EL (cell line): ENCODE measurements at places on chromosomes 2 and 18.
A peak's percentile ranks its signal among the peaks of the same experiment; 100 is the strongest.

DNA sequence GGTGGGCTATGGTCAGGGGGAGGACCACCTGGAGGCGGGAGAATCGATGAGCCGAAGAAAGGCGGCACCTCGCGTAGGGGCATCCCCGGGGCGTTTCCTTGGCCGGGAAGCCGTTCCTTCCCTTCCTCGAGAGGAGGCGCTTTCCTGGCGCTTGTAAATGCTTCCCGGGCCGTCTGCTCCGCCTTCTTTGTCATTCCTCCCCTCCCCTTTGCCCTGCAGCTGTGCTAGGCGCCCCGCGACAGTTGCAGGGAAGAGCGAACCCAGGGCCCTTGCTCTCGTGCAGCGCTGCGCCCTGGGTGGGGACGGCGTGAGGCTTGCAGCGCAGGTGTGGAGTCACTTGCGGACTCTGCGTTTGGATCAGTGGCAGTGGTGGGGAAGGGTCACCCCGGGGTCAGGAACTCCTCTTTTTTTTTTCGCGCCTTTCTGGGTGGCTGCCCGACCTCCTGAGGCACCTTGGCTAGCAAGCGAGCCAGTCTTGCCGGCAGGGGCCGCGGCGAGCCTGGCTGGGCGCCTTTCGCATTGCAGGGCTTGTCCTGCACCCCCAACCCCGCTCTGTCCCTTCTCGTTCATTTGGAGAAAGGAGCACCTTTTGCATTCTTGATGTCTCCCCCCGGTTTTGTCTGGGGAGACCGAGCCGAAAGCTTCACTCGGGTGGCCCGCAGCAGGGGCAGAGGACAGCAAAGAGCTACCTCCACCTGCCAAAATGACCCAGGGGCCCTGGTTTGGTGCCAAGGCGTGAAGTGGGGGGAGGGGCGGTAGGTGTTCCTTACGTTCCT is 858 bp downstream of the KCNS3 start:
- DNase-seq = peak; percentile 70

DNA sequence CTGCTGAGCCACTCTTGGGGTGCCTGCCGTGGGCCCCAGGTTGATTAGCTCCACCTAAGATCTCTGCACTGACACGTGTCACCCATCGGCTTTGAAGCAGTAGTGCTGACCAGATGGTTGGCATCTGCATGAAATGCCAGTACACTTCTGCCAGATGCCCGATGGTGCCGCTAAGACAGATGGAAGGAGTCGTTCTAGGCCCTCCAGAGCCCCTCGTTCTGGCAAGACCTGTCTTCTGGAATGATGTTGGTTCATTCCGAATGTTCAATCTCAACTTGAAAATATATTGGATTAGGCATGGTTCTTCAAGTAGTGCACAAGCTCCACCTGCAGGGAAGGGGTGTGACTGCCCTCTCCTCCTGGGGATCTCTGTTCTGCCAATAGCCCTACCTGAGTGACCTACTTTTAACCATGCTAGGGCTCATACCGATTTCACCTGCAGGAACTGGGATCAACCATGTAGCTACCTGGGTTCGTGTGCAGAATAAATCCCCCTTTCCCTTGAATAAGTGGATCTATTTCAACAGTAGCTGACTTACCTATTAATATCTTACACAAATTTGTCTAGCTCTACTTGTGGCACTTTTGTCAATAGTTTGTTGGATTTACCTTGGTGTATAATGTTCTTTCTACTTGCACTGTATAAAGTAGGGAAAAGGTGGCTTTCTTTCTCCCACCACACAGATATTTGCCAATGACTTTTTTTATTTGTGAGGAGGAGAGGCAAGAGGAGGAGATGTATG is 342.6 kb downstream of the CTNNA2 start:
- peak; percentile 4 for DNase-seq

DNA sequence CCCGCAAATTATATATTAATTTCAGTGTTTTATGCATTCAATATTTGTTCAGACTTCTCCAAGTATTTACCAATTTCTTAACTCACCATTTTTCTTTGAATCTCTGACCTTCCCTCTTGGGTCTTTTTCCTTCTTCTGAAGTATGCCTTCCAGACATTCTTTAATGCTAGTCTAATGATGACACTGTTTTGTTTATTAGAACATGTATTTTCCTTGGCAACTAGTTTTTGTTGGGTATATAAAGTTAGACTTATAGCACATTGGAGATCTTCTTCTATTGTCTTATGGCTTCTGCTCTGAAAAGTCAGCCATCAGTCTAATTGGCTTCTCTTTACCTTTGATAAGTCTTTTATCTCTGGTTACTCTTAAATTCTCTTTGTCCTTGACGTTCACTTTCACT is 423.2 kb upstream of the NRP2 start:
- DNase-seq = peak; percentile 4

- DNase-seq = peak; percentile 42
Measured at GRCh38 chr18:26655525-26656430, 107.4 kb upstream of the KCTD1 start.

DNA sequence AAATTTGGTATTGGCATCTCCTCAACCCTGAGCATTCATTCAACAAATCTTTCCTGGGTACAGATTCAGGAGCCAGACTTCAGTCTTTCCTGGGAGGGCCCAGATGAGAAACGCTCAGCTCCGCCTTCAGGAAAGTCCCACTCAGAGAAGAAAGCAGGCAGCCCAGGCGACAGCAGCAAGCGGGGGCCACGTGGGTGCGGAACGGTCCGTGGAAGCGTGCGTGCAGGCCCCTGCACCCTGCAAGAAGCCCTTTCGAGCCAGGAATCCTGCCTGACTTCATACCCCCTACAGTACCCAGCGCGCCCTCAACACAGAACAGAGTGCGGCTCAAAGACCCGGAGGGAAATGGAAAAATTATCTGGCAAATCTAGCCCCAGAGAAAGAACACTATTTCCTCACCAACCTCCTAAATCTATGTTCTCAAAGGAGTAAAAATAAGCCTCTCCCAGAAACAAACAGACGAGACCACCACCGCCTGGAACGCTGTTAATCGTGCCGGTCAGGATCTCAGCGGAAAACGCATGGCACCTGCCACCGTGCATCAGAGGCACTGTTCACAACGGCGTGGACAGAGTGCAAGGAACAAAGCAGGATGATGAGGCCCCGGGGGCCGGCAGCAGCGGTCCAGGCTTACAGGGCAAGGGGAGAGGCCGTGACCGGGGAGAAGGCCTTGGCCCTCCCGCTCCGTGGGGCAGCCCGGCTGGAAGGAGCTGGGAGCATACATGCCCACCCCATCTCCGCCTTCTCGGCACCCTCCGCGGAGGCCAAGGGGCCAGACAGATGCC is 318.3 kb downstream of the EIPR1 start:
- DNase-seq = no peak

DNA sequence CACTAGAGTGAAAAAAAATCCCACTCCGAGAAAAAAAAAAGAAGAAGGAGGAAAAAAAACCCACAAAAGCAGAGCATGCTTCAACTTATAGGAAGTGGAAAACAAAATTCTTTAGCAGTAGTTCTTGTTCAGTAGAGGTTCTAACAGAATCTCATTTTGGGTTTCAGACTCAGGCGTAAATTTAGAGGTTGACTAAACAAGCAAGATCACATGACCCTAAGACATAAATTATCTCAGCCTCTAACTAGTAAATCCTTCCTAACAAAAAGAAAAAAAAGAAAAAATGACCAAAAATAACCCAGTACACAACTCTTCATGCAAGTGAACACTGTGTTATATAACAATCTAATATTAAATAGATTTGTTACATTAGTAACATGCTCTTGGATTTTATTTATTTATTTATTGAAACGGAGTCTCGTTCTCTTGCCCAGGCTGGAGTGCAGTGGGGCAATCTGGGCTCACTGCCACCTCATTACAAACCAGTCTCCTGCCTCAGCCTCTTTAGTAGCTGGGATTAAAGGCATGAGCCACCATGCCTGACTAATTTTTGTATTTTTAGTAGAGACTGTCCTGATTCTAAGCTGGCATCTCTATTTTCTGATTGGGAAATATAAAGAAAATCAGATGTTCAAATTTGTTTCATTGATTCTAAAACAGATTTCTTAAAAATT is 35.4 kb downstream of the PPP4R3B start:
- peak; percentile 15 for DNase-seq
